Stimulated activated CD4-positive, alpha-beta T cell treated with anti-CD3 and anti-CD28 coated beads, Interleukin-1b, Interleukin-23, amount 100 ng/mL, for 24 hours (primary cell): ENCODE measurements at places on chromosomes 11 and 22.

DNA sequence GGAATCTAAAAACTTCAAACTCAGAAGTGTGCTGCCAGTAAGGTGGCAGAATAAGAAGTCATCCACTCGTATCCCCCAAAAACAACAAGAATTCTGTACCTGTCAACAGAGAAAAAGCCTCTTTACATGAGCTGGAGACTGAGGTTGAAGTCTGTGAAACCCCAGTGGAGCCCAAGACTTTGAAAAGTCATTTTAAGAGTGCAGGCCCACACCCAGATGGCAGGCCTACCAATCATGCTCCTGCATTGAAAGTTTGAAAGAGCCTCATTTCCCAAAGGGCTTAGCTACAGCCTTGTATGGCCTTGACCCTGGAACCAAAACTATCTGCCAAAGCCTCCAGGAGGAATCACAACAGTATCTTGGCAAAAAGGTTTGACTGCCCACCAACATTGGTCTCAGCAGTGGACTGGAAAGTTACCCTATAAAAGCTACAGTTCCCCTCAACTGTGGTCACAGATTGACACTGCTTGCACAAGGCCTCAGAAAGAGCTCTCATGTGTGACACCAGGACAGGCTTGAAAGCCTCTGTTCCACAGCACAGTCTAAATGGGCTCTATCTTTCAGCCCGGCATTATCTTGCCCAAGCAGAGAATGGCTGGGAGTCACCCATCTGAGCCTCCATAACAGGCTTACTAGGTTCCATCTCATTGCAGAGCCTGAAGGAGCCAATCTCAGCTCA, 47.7 kb downstream of the SLC22A9 start:
- DNase-seq = no peak

DNA sequence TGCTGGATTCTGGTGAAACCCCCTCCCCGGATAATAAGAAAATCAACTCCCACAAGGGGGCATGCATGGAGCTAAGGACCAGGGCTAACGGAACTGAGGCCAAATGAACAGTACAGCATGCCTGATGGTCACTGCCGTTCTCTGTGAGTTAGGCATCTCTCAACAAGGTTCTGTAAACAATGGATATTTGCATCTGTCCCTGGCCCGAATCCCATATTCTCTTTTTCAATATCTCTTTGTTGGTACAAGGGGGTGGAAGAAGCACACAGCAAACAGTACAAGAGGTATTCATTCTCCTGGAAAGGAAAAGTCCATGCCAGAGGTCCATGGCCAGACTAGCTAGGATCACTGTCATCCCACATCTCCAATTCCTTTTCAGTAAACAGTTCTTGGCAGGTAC, 32.2 kb upstream of the APOA1 start:
- no peak for DNase-seq

DNA sequence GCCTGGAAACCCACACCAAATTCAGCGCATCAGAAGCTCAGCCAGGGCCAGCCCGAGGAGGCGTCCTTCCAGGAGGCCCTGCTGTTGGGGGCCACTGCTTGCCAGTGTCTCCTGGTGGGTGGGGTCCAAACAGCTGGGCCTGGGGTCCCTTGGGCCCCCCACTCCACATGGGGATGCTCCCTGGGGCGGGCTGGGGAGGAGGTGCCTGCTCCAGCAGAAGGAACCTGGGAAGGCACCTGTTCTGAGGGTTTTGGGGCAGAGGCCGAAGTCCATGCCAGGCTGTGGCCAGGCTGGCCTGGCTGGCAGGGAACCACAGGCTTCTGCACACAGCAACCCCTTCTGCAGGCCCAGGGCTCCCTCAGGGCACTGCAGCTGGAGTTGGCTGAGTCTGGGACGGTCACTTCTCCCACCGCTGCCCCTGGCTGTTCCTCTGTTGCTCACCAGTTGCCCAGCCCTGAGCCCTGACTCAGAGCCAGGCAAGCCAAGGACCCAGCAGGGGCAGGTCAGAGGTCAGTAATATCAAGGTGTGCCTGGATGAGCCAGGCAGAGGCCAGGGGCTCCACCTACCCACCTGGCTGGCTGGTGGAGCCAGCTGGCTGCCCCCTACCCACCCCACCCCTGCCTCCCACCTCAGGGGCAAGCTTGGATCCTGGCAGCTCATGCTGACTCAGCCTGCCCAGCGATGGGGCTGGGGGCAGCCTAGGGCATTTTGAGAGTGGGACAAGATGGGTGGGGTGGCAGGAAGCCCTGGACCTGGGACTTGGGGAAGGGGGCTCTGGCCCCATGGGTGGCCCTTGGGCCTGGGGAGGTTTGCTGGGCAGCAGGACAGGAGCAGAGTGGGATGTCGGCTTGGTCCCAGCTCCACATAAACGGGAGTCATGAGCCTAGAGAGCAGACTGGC, 12.0 kb upstream of the PHLDA2 start:
- DNase-seq = no peak

DNA sequence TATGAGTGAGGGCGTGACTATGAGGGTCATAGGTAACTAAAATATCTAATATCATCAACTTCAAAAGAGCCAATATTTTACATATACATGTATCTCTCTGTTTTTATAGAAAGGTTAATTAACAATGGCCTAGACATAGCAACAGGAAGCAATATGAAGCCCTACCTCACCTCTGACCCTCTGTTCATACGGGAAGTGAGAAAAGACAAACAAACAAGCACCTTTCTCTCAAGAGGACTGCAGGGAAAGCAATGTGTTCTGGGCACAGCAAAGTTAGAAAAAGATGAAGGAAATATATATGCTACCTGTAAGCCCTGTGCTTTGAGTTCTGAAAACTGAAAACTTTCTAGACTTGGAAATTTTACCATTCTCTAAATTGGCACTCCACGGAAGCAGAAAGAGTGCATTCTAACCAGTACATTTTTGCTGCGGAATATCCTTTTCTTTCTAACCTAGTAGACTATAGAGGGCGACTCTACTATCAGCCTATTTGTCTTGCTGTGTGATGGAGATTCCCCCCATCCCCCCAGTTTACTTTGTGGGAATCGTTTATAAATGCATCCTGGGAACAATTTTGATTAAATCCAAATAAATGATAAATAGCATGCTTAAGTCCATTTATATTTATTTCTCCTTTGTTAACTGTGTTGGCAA, 830.4 kb upstream of the FAT3 start:
- no peak for DNase-seq

- DNase-seq = peak; percentile 9
Measured at GRCh38 chr22:25235547-25236290, 16.3 kb downstream of the CRYBB2 start.

GRCh38 chr22:21448627-21449416, 18.4 kb upstream of the TMEM191C start:
- no peak for DNase-seq

DNA sequence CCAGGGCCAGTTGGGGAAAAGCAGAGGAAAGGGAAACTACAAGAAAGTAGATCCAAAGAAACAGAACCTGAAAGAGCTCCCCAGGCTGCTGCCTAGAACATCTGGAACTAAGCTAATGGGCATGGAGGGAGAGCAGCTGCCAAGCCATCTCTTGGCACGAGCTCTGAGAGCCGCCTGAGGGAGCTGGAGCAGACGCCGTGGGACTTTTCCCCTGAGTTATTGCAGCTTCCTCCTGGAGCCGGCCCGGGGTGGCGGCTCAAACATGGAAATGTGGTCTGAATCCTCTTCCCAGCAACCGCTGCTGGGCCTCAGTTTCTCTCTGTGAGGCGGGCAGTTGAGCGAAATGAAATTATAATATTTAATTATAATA, 41.8 kb downstream of the LIF start:
- DNase-seq = no peak

- DNase-seq = no peak
Measured at GRCh38 chr11:12723421-12724300, 49.4 kb downstream of the TEAD1 start.

DNA sequence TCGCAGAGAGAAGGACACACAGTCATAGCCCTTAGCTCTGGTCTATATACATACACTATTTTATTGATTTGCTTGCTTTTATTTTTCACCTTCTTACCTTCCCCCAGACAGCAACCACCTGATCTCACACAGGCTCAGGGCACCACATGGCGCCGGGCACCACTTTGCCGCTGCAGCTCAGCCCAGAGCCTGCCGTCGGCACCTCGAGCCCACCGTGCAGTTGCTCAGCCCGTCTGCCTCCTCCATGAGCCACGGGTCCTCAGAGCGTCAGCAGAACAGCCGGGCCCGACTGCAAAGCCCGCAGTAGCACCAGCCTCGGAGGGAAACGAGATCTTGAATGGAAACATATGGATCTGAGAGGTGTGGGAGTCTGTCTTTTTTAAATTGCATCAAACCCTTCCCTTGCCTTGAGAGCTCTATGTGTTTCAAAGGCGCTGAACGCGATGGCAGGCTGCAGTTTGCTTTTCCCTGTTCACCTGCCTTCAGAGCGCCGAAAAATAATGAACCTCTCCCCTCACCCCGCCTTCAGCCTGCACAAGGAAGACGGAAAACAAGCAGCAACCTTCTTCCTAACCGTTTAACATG, 505.4 kb downstream of the MN1 start:
- no peak for DNase-seq

DNA sequence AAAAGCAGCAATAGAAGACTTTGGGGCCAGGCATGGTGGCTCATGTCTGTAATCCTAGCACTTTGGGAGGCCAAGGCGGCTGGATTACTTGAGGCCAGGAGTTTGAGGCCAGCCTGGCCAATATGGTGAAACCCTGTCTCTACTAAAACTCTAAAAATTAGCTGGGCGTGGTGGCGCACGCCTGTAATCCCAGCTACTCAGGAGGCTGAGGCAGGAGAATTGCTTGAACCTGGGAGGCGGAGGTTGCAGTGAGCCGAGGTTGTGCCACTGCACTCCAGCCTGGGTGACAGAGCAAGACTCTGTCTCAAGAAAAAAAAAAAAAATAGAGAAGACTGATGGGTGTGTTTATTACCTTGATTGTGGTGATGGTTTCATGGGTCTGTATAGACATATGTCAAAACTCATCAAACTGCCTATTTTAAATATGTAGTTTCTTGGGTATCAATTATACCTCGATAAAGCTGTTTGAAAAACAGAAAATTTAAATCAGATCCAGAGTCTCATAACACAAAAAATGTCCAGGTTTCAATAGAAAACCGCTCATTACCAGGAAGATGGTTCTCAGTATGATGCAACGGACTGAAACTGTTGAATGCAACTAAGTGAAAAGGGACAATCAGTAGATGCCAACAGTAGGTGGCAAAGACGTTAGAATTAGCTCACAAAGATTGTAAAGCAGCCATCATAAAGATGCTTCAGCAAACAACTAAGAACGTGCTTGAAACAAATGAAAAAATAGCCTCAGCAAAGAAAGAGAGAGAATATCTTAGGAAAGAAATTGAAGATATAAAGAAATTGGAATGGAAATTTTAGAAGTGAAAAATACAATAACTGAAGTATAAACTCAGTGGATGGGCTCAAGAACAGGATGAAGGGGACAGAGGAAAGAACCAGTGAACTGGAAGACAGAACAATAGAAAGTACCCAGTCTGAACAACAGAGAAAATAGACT, 33.1 kb upstream of the SEPTIN5 start:
- DNase-seq = no peak

DNA sequence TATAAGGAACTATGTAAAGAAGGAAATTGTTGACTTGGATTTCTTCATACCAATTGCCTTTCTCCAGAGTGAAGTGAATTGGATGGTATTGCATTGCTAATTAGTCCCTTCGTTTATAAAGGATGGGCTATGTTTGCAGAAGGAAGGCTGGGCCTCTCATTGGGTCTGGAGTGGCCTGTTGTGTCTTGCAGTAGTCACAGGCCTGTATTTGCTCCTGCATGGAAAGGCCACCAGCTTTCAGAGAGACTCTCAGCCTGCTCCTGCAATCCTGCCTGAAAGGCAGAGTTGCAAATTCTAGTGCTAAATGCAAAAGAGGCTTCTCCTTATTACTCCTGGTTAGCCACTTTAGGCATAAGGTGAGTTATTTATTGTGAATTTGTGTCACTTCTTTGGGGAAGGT, 103.8 kb downstream of the EXT2 start:
- DNase-seq = no peak

DNA sequence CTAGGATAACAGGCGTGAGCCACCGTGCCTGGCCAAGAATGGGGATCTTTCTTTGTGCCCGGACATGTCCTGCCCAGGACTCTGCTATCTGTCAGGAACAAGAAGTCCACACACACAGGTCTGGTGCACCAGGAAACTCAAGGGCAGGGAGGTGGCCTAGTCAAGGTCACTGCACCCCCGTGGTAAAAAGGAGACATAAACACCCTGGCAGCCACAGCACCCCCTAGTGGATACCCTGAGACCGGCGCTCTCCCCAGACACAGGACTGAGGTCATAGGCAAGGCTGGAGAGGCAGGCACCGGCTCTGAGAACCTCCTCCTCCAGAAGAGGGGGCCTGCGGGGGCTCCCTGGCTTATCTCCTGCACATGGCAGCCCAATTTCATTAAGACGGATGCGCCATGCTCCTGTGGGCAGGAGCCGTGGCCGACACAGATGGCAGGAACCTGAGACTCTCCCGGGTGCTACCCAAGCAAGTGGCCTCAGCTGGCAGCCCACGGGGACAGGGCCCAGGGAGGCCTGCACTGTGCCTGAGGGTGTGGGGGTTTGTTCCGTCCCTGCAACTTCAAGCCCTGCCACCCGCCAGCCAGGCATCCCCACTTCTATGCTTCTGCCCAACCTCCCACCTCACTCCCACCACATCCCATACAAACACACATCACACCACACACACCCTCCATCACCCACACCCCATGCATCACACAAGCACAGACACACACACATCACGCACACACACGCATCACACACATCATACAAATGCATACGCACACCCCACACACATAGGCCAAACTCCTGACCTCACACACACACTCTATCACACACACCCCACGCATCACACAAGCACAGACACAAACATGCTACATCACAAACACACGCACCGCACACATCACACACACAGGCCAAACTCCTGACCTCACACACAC, 19.6 kb downstream of the MACROD1 start:
- peak; percentile 33 for DNase-seq

- DNase-seq = no peak
Measured at GRCh38 chr11:34238533-34238932, 119.3 kb downstream of the ABTB2 start.

DNA sequence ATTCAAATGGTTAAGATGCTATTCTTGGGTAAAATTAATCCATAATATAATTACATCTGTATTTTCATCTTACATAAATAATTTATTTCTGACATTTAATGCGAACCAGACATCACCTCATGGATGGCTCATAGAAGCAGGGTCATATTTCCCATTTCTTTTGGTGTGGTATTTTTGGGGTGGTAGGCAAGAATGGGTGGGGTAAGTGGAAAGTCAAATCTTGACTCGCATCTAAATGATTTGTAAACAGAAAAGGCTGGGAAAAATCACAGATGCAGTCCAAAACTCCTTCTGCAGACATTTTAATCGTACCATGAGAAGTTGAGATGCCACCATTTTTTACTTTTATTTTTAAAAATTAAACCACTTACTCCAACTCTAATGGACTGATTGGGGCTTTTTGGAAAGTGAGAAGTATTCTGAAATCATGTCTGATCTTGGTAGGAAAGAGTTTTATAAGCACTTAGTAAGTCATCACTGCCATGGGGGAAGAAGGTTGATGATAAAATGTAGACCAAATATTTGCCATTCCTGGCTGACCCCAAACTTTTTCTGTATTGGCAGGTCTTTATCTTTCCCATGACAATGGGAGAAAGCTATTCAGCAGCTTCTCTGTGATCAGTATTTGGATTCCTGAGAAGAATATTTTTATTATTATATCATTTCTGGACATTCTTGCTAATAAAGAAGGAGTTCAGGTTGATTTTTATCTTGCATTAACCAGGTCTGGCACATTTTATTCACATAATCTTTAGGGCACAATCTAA, 47.2 kb upstream of the BLID start:
- DNase-seq = no peak

- no peak for DNase-seq
Measured at GRCh38 chr11:113574586-113574985, 99.4 kb upstream of the DRD2 start.
